EL (cell line): ENCODE measurements at places on chromosomes 12 and 14.

- DNase-seq: no peak
Measured at GRCh38 chr14:89348722-89349121, 68.3 kb downstream of the FOXN3 start.

GRCh38 chr14:22164616-22165015 is 424.4 kb downstream of the DAD1 start:
- DNase-seq: no peak

- peak; percentile 86 for DNase-seq
Measured at GRCh38 chr12:10722905-10723746, at the start of gene YBX3. YBX3 (minus strand) TSS chr12:10723323; CDS start chr12:10723111, 212 bp downstream.

DNA sequence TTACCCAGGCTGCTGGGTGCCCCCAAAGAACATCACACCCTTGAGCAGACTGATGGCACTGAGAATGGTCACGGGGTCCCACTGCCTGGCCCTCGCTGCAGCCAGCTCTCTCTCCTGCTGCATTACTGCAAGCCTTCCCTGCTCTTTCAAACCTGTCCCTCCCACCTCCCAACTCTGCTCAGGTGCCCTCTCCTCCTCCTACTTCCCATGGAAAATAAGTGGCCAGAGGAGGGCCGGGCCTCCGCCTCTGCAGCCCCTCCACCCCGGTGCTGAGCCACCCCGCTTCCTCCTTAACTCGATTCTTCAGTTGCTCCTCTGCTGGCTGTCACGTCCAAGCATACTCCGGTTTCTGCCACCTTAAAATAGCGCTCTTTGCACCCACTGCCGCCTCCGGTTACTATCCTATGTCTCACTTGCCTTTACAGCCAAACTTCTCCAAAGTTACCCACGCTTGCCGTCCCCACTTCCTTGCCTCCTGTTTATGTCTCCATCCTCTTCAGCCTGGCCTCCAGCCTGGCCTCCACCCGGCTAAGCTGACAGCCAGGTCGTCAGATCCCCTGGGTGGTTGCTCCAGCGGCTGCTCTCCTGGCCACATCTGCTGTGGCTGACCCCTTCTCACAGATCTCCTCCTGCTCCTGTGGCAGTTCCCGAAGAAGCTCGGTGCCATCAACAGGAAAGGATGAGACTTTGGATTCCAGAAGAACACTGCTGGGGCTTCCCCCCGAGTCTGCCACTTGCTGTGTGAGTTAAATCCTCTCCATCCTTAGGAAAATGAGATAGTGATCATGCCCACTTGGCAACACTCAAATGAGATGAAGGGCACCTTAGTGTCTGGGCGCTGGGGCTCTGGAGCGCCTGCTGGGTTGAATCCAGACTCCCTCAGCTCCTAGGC is 7.7 kb downstream of the SMIM41 start:
- DNase-seq: no peak

GRCh38 chr12:123102781-123103503 is 47.9 kb downstream of the PITPNM2 start:
- no peak for DNase-seq

DNA sequence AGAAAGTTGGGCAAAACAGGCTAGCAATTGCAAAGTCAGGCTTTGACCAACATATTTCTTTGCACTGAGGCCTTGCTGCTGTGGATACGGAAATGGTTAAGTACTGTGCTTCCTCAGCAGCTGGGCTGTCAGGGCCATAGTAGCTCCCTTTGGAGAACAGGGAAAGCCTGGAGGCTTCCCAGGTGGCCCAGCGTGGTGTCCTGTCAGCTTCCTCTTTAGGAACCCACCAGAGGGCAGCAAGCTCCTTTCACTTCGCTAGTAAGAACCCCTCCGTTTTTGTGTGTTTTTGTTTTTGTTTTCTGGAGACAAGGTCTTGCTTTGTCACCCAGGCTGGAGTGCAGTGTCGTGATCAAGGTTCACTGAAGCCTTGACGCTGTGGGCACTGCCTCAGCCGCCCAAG is 1.7 kb upstream of the CFAP251 start:
- no peak for DNase-seq

GRCh38 chr14:94054401-94054800 is 26.6 kb downstream of the DDX24 start:
- DNase-seq: no peak

- no peak for DNase-seq
Measured at GRCh38 chr12:50621399-50622300, 116.9 kb downstream of the DIP2B start.

- peak; percentile 10 for DNase-seq
Measured at GRCh38 chr12:115828168-115828567, 449.3 kb downstream of the MED13L start.

DNA sequence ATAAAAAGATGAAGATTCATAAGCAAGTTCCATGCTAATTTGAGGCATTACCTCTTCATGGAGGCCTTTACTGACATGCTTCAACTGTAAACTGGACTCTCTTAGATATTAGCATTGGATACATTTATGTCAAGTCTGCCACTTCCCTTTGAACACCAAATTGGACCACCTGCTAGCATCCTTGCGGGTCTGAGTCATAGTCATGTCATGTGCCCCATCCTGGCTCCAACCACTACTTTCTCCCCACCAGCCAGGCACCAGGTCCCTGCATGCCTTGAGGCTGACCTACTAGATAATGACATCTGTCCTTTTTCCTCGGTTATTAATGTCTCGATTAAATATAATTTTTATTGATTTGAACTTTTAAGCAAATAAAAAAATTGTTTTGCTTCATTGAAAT is 32.9 kb upstream of the EEA1 start:
- peak; percentile 47 for DNase-seq

GRCh38 chr14:44768935-44769334 is 192.8 kb downstream of the KLHL28 start:
- DNase-seq: no peak

- no peak for DNase-seq
Measured at GRCh38 chr12:49563951-49564685, 3.8 kb downstream of the MCRS1 start.

DNA sequence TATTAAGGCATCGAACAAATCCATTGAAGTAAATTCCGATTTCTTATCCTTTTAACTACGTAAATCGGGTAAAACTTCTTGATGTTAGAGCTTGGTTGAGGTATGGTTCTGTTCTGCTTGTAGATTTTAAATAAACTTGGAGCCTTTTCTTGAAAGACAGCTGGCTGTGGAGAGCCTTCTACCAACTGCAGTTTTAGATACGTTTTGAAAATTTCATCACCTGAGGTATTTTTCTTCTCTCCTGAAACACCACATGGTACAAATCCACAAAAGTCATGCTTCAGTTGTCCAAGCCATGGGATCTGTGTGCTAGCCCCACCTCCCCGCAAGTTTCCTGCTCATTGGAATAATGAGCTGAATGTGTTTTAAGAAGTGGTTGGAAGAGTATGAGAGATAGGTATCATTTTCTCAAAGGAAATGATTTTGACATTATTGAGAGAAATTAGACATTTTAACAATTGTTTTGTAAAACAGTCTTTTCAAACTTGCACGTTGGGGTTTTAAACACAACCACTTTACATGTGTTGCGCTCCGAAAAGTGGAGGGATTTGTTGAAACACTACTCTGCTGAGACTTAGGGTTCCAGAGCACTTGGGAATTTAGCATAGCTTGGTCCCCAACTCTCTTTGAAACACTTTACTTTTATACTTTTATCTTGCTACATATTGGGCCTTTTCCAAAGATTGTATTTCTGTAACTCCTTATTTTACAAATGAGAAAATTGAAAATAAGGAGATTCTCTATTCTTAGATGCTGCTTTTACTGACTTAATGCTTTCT is 1.4 kb downstream of the PPM1A start:
- DNase-seq: peak; percentile 18

GRCh38 chr12:93980711-93981110 is 167.7 kb upstream of the PLXNC1 start:
- no peak for DNase-seq
